SJCRH30 (cell line): ENCODE measurements at places on chromosomes 6 and 20. TPM values are rescaled to one million over a fixed set of nuclear protein-coding genes. Genes with fewer than 3 reads are reported as not detected.

The STX7 gene
- total RNA-seq: 17.3 and 18.6 TPM in 2 replicates

The BPIFA2 gene
- not detected in 2 replicates for total RNA-seq

The SLC35A1 gene
- total RNA-seq: 16.5 and 18.4 TPM in 2 replicates

The CNKSR3 gene
- 29.6 and 33.8 TPM in 2 replicates for total RNA-seq

The CST3 gene
- total RNA-seq: 67.6 and 70.8 TPM in 2 replicates

The ATXN1 gene
- 6.0 and 6.3 TPM in 2 replicates for total RNA-seq

The IRF4 gene
- total RNA-seq: 0.03 TPM in 1 of 2 replicates, not detected in the other

The KIF6 gene
- total RNA-seq: 0.08 and 0.22 TPM in 2 replicates

The ACTL10 gene
- 0.10 TPM in 1 of 2 replicates, not detected in the other for total RNA-seq

The LY86 gene
- not detected in 2 replicates for total RNA-seq

The GABRR2 gene
- total RNA-seq: 0.32 and 0.33 TPM in 2 replicates

The HEBP2 gene
- total RNA-seq: 27.3 and 30.9 TPM in 2 replicates

The KCNB1 gene
- 0.10 and 0.30 TPM in 2 replicates for total RNA-seq
